ENCODE measurements at places on chromosomes 7 and 10. TPM values are rescaled to one million over a fixed set of nuclear protein-coding genes. Genes with fewer than 3 reads are reported as not detected.

The FBXO24 gene
- total RNA-seq: 1.0 TPM

The POMZP3 gene
- 4.2 TPM for total RNA-seq

The CAV1 gene
- 110 TPM for total RNA-seq

The SEC24C gene
- total RNA-seq: 66.1 TPM

The OR2F1 gene
- not detected for total RNA-seq

Data from epithelial cell of proximal tubule (primary cell).